Renal cortical epithelial cell (primary cell): ENCODE measurements at places on chromosomes 5 and 9. TPM values are rescaled to one million over a fixed set of nuclear protein-coding genes. Genes with fewer than 3 reads are reported as not detected.

DNA sequence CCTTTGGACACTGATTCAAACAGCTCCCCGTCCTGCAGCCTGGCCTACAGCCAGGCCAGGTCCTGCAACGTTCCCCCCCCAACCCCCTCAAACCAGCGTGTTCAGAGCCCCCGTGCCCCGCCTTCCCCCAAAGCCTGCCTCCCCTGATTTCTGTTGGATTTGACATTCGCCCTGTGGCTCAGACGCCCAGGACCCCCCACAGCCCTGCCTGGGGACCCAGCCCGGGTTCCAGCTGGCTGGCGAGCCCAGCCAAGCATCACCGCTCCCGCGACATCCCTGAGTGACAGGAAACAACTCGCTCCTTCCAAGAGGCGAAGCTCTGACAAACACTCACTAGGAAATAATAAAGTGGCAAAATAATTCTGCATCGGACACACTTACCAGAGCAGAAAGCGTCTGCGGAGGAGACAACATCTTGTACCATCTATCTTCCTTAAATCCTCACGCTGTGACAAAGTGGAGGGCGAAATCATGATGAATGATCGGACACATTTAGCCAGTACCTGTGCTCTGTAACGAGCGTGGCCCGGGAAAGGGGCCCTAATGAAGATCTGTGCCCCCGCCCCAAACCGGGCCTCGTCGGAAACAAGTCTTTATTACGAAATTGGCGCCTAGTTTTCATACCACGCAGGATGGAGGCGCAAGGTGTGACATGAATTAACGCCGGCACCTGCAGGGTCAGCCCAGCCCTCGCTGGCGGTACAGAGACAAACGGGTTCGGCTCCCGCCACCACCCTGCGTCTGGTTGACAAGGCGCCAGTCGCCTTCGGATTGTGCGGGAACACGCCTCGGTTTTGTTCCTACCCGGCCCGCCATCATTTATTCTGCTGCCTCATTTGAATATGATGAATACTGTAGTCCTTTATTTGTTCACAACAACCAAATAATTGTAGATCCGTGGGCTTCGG, 91.0 kb upstream of the MVB12B start:
- DNase-seq: no peak

DNA sequence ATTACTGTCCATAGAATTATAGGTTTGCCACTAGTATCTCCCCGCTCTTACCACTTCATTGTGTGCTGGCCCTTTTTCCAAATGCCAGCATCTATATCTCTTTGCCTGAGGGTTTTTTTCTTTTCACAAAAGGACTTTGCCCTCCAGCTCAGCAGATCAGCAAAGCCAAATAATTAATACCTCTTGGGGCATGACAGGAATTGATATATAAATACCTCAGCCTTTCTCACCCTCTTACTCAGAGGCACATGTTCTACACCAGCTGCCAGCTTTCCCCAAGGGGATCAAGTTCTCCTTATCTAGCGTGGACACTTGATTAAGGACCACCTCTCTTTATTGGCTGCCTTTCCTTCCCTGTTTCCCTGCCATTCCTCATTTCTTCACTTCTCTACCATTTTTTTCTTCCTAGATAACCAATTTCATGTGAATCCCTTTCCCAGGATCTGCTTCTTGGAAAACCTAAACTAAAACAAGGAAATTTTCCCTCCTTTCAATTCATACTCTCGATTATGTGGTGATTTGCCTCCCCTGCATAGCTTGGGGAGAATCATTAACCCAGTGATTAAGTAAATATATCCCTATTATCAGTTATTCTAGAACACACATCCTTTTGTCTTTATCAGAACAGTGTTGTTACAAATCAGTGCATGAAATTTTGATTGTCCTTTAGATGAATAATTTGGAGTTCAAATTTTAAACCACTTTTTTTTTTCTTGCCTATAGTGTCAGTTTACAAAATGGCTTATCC, 6.9 kb upstream of the NUDT12 start:
- peak; percentile 87 for DNase-seq

DNA sequence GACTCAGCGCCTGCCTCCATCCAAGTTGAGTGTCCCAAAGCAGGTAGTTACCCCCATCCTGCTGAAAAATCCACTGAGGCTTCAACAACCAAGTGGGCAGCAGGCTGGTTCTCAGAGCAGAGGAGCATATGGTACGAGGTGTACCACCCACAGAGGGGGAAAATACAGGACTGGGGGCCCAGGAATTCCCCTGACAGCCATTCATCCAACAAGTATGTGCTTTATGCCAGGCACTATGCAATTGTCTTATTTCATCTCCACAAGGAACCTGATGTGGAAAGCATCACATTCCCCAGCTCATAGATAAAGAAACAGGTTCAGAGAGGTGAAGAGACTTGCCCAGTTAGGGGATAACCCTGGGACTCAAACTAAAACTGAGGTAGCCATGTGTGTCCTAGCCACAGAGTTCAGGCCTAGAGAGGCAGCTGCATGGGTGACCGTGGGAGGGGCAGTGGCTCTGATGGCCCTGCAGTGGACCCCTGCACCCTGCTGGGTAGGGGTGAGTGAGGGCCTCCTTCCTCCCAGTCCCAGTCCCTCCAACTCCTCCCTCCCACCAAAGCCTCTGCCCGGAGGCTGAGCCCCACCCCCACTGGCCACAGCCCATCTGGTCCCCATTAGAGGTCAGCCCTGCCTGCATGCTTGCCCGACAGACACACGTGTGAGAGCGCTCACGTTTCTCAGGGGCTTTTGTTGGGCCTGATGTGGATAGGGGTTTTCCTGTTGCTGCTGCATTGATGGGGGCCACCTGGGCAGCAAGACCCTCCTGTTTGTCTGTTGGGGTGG, 11.5 kb downstream of the PDLIM4 start:
- peak; percentile 82 for DNase-seq

GRCh38 chr5:123881759-123882244, 369.8 kb downstream of the CSNK1G3 start:
- DNase-seq: peak; percentile 73

- no peak for DNase-seq
Measured at GRCh38 chr5:3024126-3024525, 272.6 kb upstream of the IRX2 start.

DNA sequence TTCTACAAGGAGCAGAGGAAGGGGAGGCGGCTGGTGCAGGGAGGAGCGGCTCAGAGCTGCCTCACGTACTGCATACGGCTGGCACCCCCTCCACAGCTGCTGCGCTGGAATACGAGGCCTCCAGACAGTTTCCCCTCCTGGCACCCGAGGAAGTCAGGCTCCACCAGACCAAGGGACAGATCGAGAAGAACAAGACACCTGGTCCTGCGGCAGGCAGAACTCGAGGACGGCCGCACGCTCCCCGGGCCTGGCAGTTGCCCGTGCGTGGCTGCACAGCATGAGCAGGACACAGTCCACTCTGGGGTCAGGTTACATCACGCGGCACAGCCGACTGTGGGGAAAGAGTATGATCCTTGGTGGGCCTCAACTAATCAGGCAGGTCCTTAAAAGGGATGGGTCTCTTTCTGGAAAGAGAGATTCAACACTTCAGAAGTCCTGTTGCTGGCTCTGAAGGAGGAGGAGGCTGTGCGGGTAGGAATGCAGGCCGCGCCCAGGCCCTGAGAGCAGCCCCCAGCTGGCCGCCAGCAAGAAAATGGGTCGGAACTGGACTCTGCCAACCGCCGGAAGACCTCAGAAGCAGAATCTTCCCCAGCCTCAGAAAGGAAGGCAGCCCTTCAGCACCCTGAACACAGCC, 11.6 kb downstream of the UBAC1 start:
- no peak for DNase-seq

DNA sequence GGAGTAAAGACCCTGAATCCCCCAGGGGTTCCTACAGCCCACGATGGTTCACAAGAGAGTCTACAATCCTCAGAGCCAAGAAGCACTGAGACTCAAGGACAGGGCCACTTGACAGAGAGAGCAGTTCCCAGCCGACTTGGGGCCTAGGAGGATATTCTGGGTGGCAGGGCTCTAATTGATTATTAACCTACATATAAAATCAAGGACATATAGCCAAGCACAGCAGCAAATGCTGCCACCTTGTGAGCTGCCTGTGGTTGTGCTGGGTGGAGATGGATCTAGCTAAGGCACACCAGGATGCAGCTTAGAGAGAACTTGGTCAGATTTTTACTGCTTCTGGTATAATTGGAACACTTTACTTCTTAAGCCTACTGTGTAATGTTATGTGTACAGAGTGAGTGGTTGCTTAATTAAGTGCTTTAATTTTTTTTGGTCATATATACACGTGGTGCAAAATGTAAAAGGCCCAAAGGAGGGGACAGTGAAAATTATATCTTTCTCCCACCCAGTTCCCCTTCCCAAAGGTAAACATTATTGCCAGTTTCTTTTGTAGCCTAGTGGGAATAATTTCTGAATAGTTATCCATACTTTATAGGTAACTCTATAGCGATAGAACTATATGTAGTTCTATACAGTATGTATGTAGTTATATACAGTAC, 78.8 kb downstream of the F2RL2 start:
- peak; percentile 43 for DNase-seq

DNA sequence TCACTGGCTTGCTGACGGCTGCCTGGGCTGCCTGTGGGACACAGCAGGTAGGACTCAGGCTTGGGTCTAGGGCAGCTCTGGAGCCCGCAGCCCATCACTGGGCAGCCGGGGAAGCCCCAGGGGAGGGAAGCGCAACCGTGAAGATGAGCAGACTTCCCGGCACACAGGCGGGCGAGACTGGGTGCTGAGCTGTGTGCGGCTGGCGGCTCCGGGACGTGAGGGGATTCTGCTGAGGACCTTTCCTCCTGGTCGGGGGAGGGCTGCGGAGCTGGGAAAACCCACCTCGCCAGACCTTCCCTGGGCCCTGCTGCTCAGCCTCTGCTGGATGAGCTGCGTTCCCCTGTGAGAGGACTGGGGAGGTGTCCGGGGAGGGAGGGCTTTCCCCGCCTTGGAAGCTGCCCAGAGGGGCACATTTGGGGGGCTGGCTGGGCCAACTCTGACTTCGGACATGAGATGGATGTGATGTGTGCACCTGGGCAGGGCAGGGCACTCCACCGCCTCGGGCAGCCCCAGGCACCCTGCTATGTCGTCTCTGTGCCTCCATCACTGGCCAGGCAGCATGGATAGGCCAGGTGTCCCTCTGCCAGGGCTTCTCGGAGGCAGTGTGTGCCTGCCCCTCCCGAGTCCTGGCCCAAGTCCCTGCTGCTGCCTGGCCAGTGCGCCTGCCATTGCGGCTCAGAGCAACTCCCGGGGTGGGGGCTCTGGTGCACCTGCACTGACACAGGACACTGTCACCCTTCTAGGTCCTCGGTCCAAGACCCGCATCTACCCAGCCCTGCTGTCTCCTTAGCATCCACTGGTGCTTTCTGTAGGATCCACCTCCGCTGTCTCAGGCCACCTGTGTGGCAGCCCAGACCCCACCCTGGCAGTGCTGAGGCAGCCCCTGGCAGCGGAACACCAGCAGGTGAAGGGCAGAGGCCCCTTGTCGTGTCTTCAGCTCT, 66.4 kb downstream of the COL5A1 start:
- DNase-seq: no peak

DNA sequence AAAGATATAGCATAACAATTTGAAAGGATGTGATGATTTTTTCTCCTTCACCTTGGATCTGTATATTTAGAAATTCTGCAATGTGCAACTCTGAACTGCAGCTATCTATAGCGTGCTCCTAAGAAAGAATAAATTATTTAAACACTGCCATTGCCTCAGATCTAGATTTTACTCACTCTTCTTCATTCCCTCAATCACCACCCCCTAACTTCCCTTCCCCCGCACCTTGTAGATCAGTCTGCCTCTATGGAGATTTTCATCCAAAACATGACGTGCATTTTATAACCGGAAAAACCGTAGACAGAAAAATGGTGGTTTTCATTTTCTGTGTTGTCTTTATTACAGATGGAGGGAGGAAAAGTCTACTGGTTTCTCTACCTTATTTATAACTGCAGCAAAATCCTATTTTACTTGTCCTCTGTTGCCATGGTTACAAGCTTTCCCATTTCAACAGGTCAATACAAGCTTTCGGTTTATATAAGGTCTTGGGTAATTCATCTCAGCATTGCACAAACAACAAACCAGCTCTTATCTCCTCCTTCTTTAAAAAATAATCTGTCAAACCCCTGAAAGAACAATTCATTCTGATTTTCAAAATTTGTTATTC, 480.0 kb downstream of the TAF11L14 start:
- DNase-seq: no peak

GRCh38 chr9:135167356-135167755, 79.9 kb downstream of the OLFM1 start:
- DNase-seq: no peak

DNA sequence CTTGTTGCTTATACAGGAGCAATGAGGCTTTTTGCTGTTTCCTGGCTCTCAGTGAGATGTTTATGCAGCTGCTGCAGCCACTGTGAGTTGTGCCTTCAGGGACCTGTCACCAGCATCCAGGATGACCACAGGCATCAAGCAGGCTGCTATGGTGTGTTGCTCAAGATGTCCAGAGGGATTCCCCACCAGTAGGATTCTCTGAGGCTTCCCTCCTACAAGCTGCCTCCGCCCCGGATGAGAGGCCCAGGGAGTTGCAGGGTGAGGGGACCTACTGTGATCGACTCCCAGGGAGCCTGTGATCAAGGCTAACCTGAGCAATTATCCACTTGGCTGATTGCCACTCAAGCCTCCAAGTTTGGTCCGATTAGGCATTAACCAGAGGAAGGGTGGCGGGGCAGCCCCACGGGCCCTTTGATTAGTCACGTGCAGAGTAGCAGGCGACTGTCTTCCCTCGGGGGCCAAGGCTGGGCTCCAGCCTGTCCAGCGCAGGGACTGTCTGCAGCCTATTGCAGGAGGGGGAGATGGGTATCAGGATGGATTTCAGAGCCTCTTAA, 1.8 kb upstream of the FAT2 start:
- peak; percentile 74 for DNase-seq

- no peak for DNase-seq
Measured at GRCh38 chr5:7377761-7378160, 18.2 kb upstream of the ADCY2 start.

DNA sequence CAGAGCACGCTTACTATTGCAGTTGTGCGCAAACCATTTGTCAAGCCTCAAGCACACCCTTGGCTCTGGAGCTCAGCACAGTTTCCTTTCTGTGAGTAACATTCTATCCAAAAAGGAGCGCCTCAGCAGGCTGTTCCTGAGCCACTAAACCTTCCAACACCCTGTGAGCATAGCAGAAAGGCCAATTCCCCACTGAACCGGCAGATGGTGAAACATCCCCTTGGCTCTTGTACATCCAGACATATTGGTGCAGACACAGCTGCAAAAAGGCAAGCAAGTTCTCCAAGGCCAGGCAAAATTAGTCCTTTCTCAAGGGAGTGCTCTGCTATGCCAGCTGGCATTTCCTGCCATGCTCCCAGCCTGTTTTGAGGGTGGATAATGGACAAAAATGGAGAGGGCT, 44.1 kb upstream of the CEMIP2 start:
- no peak for DNase-seq

- no peak for DNase-seq
Measured at GRCh38 chr5:103745353-103746065, 182.9 kb upstream of the NUDT12 start.

DNA sequence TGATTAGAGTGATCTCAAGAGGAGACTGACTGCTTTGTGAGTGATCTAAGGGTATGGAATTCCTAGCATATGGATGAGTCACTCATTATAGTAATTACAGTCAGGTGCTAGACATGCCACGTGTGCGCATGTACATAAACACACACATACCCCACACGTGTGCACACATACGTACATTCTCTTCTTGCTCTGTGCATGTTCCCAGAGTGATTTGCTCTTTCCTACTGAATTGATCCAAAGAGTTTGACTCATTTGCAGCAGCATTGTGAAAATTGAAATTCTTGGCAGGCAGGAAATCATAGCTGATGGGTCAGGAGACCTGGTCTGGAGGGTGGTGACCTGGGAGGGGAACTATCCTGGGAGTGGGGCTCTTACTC, 63.8 kb downstream of the ANGPTL2 start:
- no peak for DNase-seq

The PCDHGA8 gene
- 0.69 and 1.6 TPM in 2 replicates for total RNA-seq

The PCSK5 gene
- 28.8 and 57.4 TPM in 2 replicates for total RNA-seq

The CRAT gene
- total RNA-seq: 27.1 and 57.2 TPM in 2 replicates

The PALM2AKAP2 gene
- total RNA-seq: 1.0 and 20.4 TPM in 2 replicates

The RECK gene
- 9.6 and 11.6 TPM in 2 replicates for total RNA-seq
